ENCODE measurements at places on chromosomes 11 and 22. TPM values are rescaled to one million over a fixed set of nuclear protein-coding genes. Genes with fewer than 3 reads are reported as not detected.

The PHETA2 gene
- 0.78 TPM for polyA plus RNA-seq

The TRIM29 gene
- not detected for polyA plus RNA-seq

The SLC7A4 gene
- not detected for polyA plus RNA-seq

The ADM2 gene
- polyA plus RNA-seq = not detected

The TNKS1BP1 gene
- 1.6 TPM for polyA plus RNA-seq

The UPB1 gene
- polyA plus RNA-seq = not detected

The OR10S1 gene
- polyA plus RNA-seq = not detected

The SLC36A4 gene
- polyA plus RNA-seq = 29.6 TPM

The SEC14L6 gene
- polyA plus RNA-seq = not detected

The TMEM151A gene
- not detected for polyA plus RNA-seq

The MRPL48 gene
- 55.8 TPM for polyA plus RNA-seq

The OR51B5 gene
- polyA plus RNA-seq = not detected

The SLC22A12 gene
- not detected for polyA plus RNA-seq

The OR52A1 gene
- polyA plus RNA-seq = not detected

The MYOD1 gene
- polyA plus RNA-seq = not detected

The RIMBP3B gene
- 0.52 TPM for polyA plus RNA-seq

The DGCR6 gene
- 0.82 TPM for polyA plus RNA-seq

The KCNJ11 gene
- not detected for polyA plus RNA-seq

The YPEL4 gene
- polyA plus RNA-seq = not detected

The DDIAS gene
- polyA plus RNA-seq = 2.4 TPM

The MS4A2 gene
- polyA plus RNA-seq = 0.10 TPM

The KCNE3 gene
- polyA plus RNA-seq = 0.54 TPM

The CARD16 gene
- 386 TPM for polyA plus RNA-seq

The ZNF280B gene
- 1.1 TPM for polyA plus RNA-seq

The TMPRSS13 gene
- not detected for polyA plus RNA-seq

Data from immature natural killer cell (primary cell).